ENCODE measurements at places on chromosomes 4 and X.

DNA sequence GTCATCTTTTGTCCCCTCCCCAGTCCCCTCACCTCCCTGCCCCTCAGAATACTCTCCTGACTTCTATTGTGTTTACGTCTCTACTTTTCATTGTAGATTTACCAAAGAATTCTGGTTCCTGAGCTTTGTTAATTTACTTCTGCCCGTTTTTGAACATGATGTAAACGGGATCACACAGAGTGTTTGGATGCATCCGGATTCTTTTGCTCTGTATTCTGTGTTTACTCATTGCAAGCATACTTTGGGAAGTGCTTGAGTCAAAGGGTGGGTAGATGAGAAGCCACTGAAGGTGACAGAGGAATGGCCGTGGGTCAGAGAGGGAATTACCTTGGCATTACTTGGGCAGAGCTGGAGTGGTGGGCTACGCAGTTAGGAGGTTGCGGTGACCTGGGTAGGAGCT lies 18.0 kb downstream of the CLCN4 start:
- no peak for DNase-seq

DNA sequence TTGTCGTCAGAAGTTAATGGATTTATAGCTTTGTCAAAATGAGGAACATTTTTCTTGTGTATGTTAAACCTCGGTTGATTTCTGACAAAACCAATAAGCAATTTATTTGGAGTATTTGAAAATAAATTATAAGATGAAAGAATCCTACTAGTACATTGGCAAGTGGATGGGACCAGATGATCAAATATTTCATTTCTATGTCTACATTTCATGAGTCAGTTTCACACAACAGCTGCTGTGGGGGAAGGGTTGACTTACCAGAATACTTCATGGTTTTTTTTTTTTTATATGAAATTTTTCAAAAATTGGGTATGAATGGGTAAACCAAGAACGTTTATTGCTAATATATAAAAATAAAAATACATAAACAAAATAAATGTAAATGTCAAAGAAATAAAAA lies 39.4 kb downstream of the RAPGEF2 start:
- DNase-seq, result no peak

DNA sequence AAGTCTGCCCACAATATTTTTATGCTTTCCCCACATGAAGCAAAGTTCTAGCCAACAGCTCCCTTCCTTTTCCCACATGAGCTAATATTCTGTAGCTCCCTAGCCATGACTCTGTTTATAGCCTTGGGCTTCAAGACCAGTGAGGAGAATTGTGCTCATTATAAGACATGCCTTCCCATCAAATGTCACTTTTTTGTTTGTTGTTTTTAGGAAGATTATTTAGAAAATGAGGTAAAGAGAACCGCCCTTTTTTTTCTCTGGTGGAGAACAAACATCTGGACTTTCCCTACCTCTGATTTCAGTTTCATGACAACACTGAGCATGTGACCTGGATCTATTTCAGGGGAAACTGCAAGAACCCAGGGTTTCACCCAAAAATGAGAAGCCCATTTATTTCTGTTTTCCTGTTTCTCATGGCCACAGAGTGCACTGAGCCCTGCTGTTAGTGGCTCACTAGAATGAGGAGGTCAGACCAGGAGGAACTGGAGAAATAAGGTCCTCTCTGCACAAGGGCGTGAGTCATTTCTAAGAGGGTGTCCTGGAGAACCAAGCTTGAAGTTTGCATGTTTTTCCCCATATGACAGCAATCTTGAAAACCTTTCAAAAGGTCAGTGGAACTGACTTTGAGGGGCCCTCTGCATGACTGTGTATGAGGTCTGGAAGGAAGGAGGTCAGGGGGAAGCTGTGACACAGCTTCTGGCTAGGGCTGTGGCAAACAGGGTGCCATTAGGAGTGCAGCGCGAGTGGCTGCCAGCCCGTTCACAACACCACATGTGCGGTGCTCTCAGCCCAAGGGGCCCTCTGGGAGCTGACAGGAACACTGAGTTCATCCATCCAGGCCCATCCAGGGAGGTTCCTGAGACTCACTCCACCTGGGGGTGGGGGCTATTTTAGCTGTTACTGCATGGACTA lies 55.2 kb downstream of the CHST7 start:
- DNase-seq, result no peak

DNA sequence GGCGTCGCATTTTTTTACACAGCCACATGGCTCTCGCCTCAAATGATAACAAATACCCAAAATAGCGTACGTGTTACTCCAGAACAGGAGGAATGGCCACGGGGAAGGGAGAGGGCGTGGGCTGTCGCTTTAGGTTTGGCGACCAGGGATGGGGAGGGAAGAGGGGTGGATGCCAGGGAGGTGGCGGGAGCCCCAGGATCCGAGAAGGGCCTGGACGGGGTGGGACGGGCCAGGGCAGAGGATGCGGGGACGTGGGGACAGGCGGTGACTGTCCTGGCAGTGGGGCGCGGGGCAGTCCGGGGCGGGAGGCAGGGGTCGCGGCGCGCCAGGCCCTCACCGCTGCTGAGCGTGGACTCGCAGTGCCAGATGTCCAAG lies 631 bp downstream of the TMEM47 start:
- no peak for DNase-seq

GRCh38 chrX:113770806-113771205 lies 813.1 kb upstream of the HTR2C start:
- no peak for DNase-seq

DNA sequence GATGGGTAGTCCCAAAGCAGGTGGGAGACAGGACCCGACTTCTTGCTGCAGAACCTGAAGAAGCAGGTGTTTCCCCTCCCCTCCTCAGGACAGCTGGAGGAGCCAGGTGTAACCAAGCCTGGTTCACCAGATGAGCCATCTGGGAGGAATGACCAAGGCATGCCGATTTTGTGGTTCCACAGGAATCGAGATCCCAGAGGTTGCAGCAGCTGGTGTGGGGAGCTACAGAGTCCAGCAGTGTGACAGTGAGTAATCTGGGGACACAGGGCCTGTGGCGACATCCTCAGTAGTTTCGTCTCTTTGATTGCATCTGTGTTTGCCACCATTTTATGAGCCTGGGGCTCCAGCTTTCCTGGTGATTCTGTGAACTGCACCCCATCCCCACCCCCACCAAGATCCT lies 2.6 kb upstream of the NDP start:
- DNase-seq, result no peak

DNA sequence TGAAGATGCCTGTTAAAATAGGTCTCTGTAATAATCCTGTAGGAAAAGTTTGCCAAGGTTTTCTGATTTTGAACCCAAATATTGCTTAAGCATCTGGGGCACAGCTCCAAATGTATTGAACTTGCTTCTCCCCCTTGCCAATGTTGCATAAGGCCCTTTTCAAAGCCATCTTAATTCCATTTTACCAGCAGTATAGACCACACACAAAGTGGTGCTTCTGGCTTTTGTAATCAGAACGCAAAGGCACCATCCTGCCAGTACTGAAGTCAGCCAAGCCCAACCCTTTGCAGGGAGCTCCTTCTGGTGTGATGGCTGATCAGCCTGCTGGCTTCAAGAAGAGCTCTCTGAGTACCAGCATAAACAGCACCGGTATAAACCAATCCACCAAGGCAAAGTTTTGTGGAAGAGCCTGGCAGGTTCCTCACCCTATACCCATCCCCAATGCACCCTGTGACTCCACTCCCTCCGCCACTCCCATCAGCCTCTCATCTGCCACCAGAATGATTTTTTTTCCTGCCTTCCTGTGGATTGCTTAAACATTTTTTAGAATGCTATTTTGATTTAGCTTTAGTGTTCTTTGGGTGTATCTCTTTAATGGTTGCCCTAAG lies 39.2 kb upstream of the USP9X start:
- no peak for DNase-seq

- DNase-seq, result no peak
Observed at GRCh38 chr4:145279122-145279960, 99.0 kb upstream of the OTUD4 start.

GRCh38 chrX:37347420-37347819 lies 1.7 kb upstream of the PRRG1 start:
- DNase-seq, result no peak

DNA sequence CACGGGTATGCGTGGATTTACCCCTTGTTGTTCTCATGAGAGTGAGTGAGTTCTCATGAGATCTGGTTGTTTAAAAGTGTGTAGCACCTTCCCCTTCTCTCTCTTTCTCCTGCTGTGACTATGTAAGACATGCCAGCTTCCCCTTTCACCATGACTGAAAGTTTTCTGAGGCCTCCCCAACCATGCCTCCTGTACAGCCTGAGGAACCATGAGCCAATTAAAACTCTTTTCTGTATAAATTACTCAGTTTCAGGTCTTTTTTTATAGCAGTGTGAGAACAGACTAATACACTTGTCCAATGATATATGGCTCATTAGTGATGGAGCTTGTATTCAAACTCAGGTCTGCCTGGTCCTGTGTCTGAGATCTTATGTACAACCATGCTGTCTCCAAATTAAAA lies 28.5 kb upstream of the RTL3 start:
- DNase-seq, result no peak

GRCh38 chr4:77617203-77617602 lies 11.6 kb downstream of the CXCL13 start:
- no peak for DNase-seq

GRCh38 chr4:188282471-188283232 lies 143.4 kb downstream of the TRIML1 start:
- DNase-seq, result no peak

DNA sequence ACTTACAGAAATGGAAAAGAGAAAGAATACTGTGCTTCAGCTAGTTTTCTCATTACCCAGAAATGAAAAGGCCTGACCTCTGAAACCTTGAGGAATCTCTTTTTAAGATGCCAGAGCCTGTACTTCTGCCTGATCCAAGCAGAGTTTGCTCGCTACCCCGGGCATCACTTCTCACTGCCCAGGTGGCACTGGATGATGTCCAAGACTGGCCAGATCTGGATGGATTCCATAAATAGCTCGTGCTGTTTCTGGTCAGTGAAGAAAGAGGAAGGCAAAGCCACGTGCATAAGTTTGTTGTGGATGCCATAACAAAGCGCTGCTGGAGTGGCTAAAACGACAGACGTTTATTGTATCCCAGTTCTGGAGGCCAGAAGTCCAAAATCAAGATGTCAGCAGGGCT lies 133.5 kb downstream of the TBL1X start:
- DNase-seq, result no peak

- no peak for DNase-seq
Observed at GRCh38 chr4:114417214-114417613, 181.4 kb upstream of the UGT8 start.
